ENCODE measurements at places on chromosomes 13 and 19. TPM values are rescaled to one million over a fixed set of nuclear protein-coding genes. Genes with fewer than 3 reads are reported as not detected.

LRRC4B gene
- total RNA-seq, result 0.09 TPM

ZNF491 gene
- 2.4 TPM for total RNA-seq

SLC7A10 gene
- total RNA-seq, result not detected

RDH8 gene
- not detected for total RNA-seq

UBE2L5 gene
- not detected for total RNA-seq

HNRNPA1L2 gene
- total RNA-seq, result 3.5 TPM

ZNF429 gene
- total RNA-seq, result 2.5 TPM

MYO9B gene
- total RNA-seq, result 47.7 TPM

SIGLEC8 gene
- total RNA-seq, result not detected

PRR36 gene
- total RNA-seq, result not detected

GPC6 gene
- 0.94 TPM for total RNA-seq

SIGLEC12 gene
- total RNA-seq, result not detected

FGF22 gene
- total RNA-seq, result not detected

PALM3 gene
- total RNA-seq, result 0.18 TPM

ZNF471 gene
- 2.0 TPM for total RNA-seq

NCCRP1 gene
- not detected for total RNA-seq

KIR3DL2 gene
- not detected for total RNA-seq

NDUFS7 gene
- 62.4 TPM for total RNA-seq

NR2F6 gene
- 46.8 TPM for total RNA-seq

CHMP2A gene
- 141 TPM for total RNA-seq

RUVBL2 gene
- 261 TPM for total RNA-seq

MEIOSIN gene
- not detected for total RNA-seq

ELSPBP1 gene
- not detected for total RNA-seq

BEST2 gene
- total RNA-seq, result not detected

PLEKHF1 gene
- 7.4 TPM for total RNA-seq
